ENCODE measurements at places on chromosomes 5 and 9.

DNA sequence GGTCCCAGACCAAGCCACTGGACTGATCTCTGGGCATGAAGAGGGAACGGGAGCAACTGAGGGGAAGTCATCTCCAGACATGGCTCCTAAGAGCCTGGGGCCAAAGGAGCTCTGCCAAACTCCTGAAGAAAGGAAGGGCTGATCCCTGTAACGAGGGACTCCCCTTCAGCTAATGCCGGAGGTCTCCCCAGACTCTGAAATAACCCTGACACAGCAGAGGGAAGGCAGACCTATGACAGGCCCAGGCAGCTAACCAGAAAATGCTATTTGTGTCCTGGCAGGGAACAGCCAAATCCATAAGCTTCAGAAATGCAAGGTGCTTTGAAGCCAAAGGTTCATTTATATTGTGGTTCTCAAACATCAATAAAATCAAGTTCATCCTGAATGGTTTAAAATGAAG lies 30.9 kb downstream of the APTX start:
- no peak for DNase-seq
- H3K27ac ChIP-seq, result no peak overlapping the region
- peaks cover 14% of the 10 kb centered on the region for H3K36me3 ChIP-seq
- H3K4me3 ChIP-seq, result no peak overlapping the region

GRCh38 chr9:108039493-108039892 lies 549.9 kb upstream of the KLF4 start:
- DNase-seq, result no peak
- no peaks in the 10 kb centered on the region for H3K27me3 ChIP-seq
- H3K4me3 ChIP-seq, result no peak overlapping the region
- H3K4me1 ChIP-seq, result no peaks in the 10 kb centered on the region
- no peaks in the 10 kb centered on the region for H3K36me3 ChIP-seq

- no peaks in the 10 kb centered on the region for H3K4me1 ChIP-seq
- no peaks in the 10 kb centered on the region for H3K36me3 ChIP-seq
- H3K27ac ChIP-seq, result no peak overlapping the region
- H3K4me3 ChIP-seq, result no peak overlapping the region
Observed at GRCh38 chr9:134502266-134502791, 139.3 kb upstream of the COL5A1 start.

GRCh38 chr5:129459777-129460671 lies at the start of gene ADAMTS19:
ADAMTS19 (plus strand) TSS chr5:129460298; CDS start chr5:129460392, 94 bp downstream.
- H3K27ac ChIP-seq, result no peak within 1 kb of the TSS
- no peaks in the 10 kb centered on the region for H3K36me3 ChIP-seq
- DNase-seq, result no peak
- H3K27me3 ChIP-seq, result no peaks in the 10 kb centered on the region
- H3K4me3 ChIP-seq, result no peak within 1 kb of the TSS

GRCh38 chr5:122220511-122220910 lies 91.2 kb downstream of the ZNF474 start:
- no peaks in the 10 kb centered on the region for H3K36me3 ChIP-seq
- no peak overlapping the region for H3K4me3 ChIP-seq
- no peak overlapping the region for H3K27ac ChIP-seq
- H3K4me1 ChIP-seq, result no peaks in the 10 kb centered on the region
- DNase-seq, result no peak

GRCh38 chr9:136220017-136220729 lies 15.2 kb upstream of the LHX3 start:
- no peaks in the 10 kb centered on the region for H3K4me1 ChIP-seq
- no peak overlapping the region for H3K4me3 ChIP-seq
- peaks cover 5% of the 10 kb centered on the region for H3K36me3 ChIP-seq
- H3K27ac ChIP-seq, result no peak overlapping the region
- no peak for DNase-seq
- no peaks in the 10 kb centered on the region for H3K27me3 ChIP-seq

- H3K27ac ChIP-seq, result no peak overlapping the region
- peaks cover 33% of the 10 kb centered on the region for H3K4me1 ChIP-seq
- H3K27me3 ChIP-seq, result no peaks in the 10 kb centered on the region
- H3K4me3 ChIP-seq, result no peak overlapping the region
Observed at GRCh38 chr9:72579880-72580550, 58.6 kb downstream of the TMC1 start.

GRCh38 chr5:14816999-14817761 lies 54.4 kb downstream of the ANKH start:
- peak; percentile 21 for DNase-seq
- peaks cover 13% of the 10 kb centered on the region for H3K4me1 ChIP-seq
- H3K27me3 ChIP-seq, result no peaks in the 10 kb centered on the region

- H3K27ac ChIP-seq, result no peak overlapping the region
- no peak for DNase-seq
- H3K27me3 ChIP-seq, result no peaks in the 10 kb centered on the region
- peaks cover 19% of the 10 kb centered on the region for H3K4me1 ChIP-seq
- H3K4me3 ChIP-seq, result no peak overlapping the region
- H3K36me3 ChIP-seq, result no peaks in the 10 kb centered on the region
Observed at GRCh38 chr5:61319388-61320146, 12.5 kb upstream of the ZSWIM6 start.

DNA sequence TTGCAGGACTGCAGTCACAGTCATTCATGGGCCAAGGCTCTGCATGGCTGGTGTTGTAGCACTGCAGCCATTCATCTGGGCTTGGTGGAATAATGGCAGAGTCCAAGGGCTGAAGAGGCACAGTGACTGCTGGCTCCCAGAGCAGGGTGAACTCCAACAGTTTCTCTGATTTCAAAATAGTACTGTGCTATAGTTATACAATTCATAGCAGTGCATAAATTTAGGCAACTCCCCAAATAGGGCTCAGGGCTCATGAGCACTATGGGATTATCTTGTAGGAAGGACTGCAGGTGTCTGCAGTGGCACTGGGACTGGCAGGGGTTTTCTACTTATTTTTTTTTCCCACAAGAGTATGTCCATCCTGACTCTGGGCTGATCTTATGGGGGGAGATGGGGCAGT lies 642.5 kb upstream of the SGCD start:
- DNase-seq, result no peak
- H3K4me1 ChIP-seq, result no peaks in the 10 kb centered on the region
- H3K27ac ChIP-seq, result no peak overlapping the region
- H3K4me3 ChIP-seq, result no peak overlapping the region
- H3K36me3 ChIP-seq, result no peaks in the 10 kb centered on the region
- H3K27me3 ChIP-seq, result no peaks in the 10 kb centered on the region

DNA sequence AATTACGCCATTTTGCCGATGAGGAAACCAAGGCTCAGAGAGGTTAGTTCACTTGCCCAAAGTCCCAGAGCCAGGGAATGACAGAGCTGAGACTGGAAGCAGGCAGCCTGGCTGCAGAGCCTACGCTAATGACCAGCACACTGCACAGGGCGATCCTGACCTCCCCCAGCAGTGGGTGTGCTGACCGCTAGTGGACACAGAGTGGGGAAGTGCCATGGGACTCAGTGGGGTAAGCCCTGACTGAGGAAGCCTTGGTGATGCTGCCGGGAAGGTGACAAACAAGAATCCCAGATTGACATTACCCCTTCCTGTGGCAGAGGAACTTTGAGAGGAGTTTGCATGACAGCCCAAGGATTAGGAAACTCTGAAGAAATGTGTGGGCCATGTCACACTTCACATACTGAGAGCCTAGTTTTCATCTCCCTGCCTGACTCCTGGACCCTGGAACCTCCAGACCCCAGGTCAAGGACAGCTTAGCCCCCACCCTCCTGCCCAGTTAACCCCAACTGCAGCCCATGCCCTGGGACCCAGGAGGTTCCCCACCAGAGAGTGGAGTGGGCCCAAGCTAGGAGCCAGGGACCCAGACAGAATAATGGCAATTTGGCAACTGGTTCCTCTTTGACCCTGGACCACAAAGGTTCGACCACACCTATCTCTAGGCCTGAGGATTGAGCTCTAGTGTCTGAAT lies 19.7 kb upstream of the CSF1R start:
- H3K4me3 ChIP-seq, result no peak overlapping the region
- H3K36me3 ChIP-seq, result no peaks in the 10 kb centered on the region
- no peaks in the 10 kb centered on the region for H3K4me1 ChIP-seq
- DNase-seq, result no peak
- H3K27ac ChIP-seq, result no peak overlapping the region

DNA sequence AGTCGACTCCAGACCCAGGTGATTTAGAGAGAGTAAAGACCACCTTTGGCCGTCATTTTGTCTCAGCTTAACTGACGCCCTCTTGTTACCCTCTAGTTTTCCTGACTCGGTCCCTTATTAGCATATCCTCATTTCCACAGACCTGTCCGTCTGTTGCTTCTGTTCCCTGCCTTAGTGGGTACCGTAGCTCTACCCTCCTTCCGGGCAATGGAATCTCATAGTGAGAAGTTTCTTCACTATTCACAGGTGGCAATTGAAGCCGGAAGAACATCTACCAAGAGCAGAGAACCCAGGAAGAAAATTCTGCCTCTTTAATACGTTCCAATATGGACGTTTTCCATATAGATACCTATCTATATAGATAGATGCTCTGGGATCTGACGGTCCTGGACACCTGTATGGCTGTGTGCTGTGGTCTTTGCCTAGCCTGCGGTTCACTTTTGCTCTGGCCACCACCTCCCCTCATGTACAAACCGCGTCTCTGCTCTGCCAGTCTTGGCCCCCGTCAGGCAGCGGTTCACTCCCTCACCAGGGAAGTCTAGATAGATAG lies 652 bp upstream of the TMEM161B start:
- peaks cover 3% of the 10 kb centered on the region for H3K36me3 ChIP-seq
- no peaks in the 10 kb centered on the region for H3K27me3 ChIP-seq
- H3K4me1 ChIP-seq, result peaks cover 26% of the 10 kb centered on the region
- H3K27ac ChIP-seq, result peak overlapping the region; percentile 74
- H3K4me3 ChIP-seq, result peak overlapping the region; percentile 83
- DNase-seq, result peak; percentile 7

- no peaks in the 10 kb centered on the region for H3K27me3 ChIP-seq
- H3K4me1 ChIP-seq, result no peaks in the 10 kb centered on the region
- no peaks in the 10 kb centered on the region for H3K36me3 ChIP-seq
- DNase-seq, result no peak
- H3K27ac ChIP-seq, result no peak overlapping the region
Observed at GRCh38 chr9:79641070-79641469, 69.3 kb downstream of the TLE4 start.

DNA sequence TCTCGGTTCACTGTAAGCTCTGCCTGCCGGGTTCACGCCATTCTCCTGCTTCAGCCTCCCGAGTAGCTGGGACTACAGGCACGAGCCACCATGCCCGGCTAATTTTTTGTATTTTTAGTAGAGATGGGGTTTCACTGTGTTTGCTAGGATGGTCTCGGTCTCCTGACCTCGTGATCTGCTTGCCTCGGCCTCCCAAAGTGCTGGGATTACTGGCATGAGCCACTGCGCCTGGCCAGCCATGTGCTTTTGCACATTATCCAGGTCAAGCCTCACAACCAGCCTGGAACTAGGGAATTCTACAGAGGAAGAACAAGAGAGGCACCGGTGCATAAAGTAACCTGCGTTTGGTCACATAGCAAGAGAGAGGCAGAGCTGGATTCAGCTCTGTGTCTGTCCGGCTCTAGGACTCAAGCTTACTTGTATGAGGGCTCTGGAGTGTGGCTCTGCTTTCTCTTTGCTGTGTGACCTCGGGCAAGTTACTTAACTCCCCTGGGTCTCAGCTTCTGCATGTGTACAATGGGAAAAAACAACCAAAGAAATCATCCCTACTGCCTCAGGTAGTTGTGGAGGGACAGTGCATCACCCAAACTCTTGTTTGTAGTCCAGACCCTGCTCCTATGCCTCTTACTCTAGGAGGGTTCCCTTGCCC lies 6.3 kb downstream of the FGF18 start:
- no peaks in the 10 kb centered on the region for H3K27me3 ChIP-seq
- no peaks in the 10 kb centered on the region for H3K36me3 ChIP-seq
- peaks cover 15% of the 10 kb centered on the region for H3K4me1 ChIP-seq
- no peak for DNase-seq
- no peak overlapping the region for H3K4me3 ChIP-seq

DNA sequence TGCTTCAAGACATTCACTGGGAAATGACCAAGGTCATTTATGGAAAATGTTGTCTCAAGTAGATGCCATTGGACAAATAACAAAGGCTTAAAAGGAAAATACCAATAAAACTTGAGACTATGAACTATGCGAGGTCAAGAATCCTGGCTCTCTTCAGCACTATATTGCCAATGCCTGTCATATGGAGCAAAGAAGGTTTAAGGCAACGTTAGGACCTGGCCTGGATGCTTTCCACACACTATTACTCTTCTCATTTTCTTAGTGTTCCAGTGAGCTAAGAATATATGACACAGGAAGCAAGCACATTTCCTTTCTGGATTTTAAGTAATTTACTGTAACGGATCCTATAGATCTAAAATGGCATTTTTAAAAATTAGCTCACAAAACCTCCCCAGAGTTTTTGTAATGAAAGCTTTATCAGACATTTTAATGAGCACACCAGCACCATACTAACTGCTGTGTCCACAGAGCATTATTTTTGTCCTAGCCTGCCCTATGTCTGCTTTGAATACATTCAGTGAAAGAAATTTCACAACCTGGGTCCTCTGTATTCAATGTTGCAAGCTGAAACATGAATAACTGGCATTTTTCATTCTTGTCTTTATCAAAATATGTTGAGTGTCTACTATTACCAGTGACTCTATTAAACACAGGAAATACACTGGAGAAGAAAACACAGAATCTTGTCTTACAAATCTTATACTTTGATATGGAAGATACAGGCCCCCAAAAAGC lies 315.6 kb downstream of the CETN3 start:
- H3K27ac ChIP-seq, result no peak overlapping the region
- H3K27me3 ChIP-seq, result no peaks in the 10 kb centered on the region
- DNase-seq, result no peak
- no peaks in the 10 kb centered on the region for H3K4me1 ChIP-seq
- H3K36me3 ChIP-seq, result no peaks in the 10 kb centered on the region

DNA sequence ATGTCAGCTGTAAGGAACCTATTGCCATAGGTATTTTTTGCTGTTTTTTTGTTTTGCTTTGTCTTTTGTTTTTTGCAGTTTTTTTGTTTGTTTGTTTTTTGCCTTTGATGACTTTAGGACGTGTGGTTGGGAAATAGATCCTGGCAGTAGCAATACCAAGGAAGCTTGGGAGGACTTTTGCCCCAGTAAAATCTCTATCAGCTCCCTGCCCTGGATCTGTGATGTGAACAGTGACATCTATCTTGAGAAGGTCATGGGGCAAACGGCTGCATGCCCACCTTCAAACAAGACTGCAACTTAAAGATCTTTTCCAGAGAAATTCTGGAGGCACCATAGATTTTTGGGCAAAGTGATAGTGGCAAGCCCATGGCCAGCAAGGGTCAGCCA lies 5.4 kb upstream of the ADRA1B start:
- no peak overlapping the region for H3K27ac ChIP-seq
- H3K4me1 ChIP-seq, result peaks cover 20% of the 10 kb centered on the region
- no peak overlapping the region for H3K4me3 ChIP-seq
- no peak for DNase-seq
- H3K27me3 ChIP-seq, result no peaks in the 10 kb centered on the region

All from thyroid gland (tissue), 4 donors.